ENCODE measurements at places on chromosomes 5 and 9.

DNA sequence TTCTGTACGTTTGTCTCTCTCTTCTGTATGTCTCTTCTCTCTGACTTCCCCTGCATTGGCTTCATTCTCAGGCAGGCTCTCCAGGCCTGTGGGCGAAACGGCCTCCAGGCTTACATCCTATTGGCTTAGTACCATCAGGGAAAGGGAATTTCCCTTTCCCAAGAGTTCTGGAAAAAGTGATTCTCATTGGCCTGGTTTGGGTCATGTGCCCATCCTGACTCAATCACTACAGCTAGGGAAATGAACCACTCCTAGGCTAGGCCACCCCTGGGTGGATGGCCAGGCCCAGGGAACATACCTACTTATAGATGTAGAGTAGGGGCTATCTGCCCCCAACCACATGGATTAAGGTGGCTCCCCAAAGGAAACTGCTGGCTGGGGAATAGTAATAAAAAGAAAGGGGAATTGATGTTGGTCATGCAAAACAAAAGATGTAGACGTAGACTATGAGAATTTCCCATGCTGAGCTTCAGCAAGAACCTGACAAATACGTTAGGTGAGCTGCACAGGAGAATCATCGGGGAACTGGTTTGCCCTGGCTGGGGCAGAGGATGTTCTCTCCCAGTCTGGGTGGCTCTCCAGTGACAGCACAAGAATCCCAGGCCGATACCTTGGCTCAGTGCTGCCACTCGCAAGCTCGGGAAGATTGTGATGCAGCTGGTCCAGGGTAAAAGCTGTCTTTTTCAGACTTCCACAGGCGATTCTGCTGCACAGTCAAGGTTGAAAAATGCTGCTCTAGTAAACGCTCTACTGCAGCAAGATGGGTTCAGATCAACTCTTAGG is 3.7 kb upstream of the EGR1 start:
- DNase-seq = peak; percentile 86

GRCh38 chr9:89655990-89656657 is 51.3 kb downstream of the GADD45G start:
- no peak for DNase-seq

DNA sequence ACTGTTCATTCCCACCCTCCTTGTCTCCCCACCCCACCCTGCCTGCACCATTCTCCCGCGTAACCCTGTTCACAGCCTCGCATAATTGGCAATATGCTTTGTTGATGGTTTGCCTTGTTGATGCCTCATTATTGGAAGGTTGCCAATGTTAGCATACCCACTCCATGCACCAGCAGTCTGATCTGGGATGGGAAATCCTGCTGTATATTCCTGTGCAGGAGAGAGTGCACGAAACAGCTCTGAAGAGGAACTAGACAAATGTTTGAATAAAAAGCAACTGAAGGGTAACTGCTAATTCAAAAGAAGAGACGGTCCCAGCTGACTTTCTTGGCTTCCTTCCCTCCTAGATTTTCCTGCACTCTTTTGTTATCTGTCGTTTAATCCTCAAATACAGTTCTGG is 271.7 kb upstream of the TLE4 start:
- DNase-seq = no peak

DNA sequence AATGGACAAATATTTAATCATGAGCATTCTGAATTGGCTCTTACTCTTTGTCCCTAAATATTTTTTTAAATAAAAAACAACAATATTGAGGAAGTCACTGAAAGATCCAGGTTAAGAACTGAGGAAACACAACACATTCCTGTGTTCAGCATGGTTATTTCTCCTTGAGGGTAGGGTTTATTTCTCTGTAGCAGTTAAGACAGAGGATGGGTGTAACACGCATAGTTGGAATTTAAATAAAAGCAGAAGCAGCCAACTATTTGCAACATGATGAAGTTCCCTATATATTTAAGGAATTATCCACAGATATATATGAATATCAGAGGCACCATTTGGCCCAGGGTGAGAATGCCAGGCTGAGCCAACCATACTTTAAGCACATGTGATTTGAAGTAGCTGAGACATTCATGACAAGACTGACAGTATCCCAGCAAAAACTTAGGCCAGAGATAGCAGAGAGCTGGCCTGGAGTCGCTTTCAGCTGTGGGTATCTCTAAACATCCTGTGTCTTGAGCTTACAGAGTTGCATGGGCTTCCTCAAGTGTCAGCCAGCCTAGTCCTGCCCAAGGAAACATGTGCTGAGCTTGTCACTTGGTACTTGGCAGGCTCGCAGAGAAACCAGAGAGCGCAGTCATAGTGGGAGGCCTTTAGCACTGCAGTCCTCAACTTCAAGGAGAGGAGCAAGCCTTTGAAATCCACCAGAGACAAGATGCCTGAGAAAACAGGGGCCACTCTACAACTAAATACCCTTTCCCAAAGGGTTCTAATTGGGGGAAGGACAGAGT is 43.6 kb downstream of the SEMA5A start:
- peak; percentile 76 for DNase-seq

DNA sequence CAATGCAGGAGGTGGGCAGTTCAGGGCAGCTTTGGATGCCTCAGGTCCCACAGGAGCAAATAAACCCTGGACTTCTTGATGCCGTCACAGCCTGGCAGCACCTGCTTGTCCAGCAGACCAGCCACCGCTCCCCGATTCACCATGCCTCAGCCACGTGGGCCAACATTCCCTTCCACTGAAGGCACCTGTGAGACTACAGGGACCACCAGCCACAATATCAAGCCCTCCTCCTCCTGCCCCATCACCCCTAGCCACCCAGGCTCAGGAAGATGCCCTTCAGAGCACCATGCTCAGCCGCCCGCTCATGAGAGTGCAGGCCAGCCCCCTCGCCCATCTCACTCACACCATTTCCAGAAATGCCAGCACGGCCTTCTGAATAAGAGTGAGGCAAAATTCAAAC is 234.7 kb downstream of the SYK start:
- DNase-seq = no peak

DNA sequence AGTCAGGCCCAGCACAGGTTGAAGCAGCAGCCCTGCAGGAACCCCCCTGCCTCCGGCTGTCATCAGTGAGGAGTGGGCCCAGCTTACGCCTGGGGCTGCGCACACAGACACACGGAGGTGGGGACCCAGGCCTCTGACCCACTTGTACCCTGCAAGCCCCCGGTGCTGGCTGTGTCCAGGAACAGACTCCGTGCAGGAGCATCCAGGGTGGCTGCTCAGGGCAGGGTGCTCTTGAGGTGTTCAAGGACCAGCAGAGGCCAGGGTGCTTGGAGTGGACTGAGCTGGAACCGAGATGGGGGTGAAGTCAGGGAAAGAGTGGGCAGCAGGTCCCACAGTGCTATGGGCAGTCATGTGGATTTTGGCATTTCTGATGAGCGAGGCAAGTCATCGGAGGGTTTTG is 199.5 kb downstream of the CACNA1B start:
- DNase-seq = no peak

DNA sequence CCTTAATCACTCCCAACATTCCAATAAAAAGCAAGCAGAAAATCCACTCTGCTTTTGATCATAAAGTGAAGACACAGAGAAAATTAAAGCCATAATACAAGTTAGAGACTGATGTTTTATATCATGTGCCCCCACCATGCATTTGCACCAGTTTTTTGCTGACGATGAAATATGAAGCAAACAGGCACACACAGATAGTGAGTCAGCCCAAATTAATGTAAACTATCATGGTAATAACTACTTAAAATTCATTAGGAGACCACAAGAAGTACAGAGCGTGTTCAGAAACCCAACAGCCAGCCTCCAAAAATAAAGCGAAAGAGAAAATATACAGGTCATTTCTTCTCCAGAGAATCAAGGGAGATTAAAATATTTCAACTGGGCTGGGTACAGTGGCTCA is 46.4 kb upstream of the KDM4C start:
- DNase-seq = peak; percentile 27

GRCh38 chr9:101065930-101066329 is 37.4 kb downstream of the PLPPR1 start:
- DNase-seq = no peak

DNA sequence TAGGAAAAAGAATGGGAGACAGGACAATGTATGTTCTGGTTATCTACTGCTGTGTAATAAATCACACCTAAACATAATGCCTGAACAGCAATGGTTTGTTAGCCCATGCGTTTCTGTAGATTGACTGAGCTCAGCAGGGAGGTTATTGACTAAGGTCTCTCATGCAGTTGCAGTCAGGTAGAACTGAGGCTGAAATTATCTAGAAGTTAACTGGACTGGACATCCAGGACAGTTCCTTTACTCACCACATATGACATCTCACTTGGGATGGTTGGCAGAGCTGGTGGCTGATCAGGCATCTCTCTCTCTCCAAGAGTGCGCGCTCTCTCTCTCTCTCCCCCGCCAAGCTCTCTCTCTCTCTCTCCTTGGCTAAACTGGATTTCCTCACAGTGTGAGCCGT is 8.9 kb upstream of the FOXB2 start:
- DNase-seq = no peak

GRCh38 chr9:33816327-33817252 is at the start of gene UBE2R2:
Gene UBE2R2 (plus strand): TSS chr9:33817160. CDS start chr9:33817758, 598 bp downstream.
- DNase-seq = peak; percentile 94

- no peak for DNase-seq
These were observed 318.4 kb upstream of the ZNF608 start for GRCh38 chr5:125064621-125065438.

DNA sequence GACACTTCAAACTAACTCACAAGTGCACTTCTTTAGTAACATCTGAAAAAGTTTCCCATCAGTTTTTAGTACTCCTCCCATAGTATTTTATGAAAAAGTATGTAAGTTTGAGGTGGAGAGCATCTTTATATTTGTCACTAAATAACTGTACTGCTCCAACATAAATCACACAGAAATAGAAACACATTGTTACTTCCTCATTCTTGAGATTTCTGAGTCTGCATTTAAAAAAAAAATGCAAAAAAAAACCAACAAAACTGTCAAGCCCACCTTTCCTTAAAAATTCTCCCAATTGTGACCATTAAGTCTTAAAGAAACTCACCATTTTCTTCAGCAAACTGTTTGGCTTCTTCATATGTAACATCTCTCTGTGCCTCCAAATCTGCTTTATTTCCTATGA is 18.7 kb downstream of the RAB14 start:
- DNase-seq = no peak

DNA sequence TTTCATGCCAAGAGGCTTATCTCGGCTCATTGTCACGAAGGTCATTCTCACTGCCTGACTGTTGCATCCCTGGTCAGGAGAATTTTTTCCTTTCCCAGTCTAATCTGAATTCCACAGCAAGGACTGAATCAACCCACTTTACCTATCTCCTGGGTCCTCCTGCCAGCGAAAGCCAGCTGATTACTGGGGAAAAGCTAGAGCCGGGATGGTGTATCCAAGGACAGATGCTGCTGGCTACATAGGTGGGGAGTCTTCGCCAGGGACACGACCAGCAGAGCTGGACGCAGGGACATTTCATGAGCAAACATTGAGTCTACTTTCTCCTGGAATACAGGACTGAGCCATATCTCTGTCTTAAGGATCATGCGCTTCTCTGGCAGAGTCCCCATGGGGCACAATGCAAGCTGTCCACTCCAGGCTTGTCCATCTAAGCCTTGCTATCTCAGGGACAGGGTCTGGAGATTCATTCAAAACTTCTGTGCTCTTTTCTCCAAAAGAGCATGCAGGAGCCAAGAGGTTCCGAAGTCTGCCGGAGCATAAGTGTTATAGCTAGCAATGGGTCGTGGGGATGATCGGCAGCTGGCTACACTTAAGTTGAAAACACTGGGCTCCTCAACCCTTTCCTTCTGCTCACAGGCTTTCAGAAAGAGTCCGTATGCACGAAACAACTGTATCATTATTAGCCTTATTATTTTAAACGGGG is 6.5 kb upstream of the HAND1 start:
- peak; percentile 13 for DNase-seq

GRCh38 chr5:61028382-61028781 is 83.4 kb downstream of the NDUFAF2 start:
- DNase-seq = no peak

- no peak for DNase-seq
These were observed 26.4 kb upstream of the SLC6A19 start for GRCh38 chr5:1175015-1175414.

GRCh38 chr5:135133698-135134515 is 99.9 kb upstream of the PITX1 start:
- DNase-seq = no peak

Measured in mesenchymal stem cell (in vitro differentiated cells and primary cell).